CD4-positive, alpha-beta T cell (primary cell): ENCODE measurements at places on chromosomes 2 and 18.

DNA sequence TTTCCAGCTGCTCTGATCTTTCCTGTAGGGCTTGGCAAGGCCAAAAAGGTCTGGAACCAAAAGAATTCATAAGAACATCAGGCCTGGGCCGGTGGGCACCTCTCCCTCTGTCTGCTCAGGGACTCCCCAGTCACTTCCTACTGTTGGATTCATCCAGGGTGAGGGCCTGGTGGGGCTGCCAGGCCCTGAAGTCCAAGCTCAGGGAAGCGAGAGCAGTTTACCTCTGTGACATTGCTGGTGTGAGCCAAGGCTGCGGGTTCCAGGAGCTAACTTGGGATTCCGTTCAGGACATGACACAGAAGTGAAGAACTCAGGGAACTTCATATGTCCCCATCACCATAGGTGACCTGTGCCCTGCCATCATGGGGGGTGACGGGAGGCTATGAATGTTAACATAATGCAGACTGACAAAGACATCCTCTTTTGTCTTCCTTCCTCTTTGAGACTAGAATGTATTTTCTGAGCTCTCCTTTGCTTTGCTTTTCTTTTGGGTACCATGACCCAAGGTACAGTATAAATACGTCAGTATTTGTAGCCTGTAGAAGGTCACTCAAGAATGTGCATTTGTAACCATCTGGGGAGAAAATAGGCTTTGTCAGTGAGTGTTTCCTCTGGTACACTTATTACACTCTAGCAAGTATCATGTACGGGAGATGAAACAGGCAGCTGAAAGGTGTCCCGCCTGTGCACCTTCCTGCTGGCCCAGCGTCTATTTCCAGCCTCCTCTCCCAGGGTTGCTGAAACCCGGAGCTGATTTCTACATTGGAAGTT is 130.5 kb upstream of the SLC1A4 start:
- no peak overlapping the region for H3K27ac ChIP-seq
- H3K4me1 ChIP-seq, result peaks cover 14% of the 10 kb centered on the region
- peaks cover 16% of the 10 kb centered on the region for H3K27me3 ChIP-seq
- DNase-seq, result no peak
- no peaks in the 10 kb centered on the region for H3K36me3 ChIP-seq

GRCh38 chr2:232418466-232419244 is 12.0 kb downstream of the ALPG start:
- peaks cover 52% of the 10 kb centered on the region for H3K27me3 ChIP-seq
- H3K27ac ChIP-seq, result no peak overlapping the region
- no peak overlapping the region for H3K4me3 ChIP-seq
- H3K4me1 ChIP-seq, result peaks cover 23% of the 10 kb centered on the region
- no peak for DNase-seq
- no peaks in the 10 kb centered on the region for H3K36me3 ChIP-seq

- no peak for DNase-seq
- H3K27ac ChIP-seq, result no peak overlapping the region
- H3K4me1 ChIP-seq, result no peaks in the 10 kb centered on the region
- no peak overlapping the region for H3K4me3 ChIP-seq
- H3K36me3 ChIP-seq, result no peaks in the 10 kb centered on the region
Observed at GRCh38 chr2:100206731-100207255, 64.4 kb upstream of the AFF3 start.

DNA sequence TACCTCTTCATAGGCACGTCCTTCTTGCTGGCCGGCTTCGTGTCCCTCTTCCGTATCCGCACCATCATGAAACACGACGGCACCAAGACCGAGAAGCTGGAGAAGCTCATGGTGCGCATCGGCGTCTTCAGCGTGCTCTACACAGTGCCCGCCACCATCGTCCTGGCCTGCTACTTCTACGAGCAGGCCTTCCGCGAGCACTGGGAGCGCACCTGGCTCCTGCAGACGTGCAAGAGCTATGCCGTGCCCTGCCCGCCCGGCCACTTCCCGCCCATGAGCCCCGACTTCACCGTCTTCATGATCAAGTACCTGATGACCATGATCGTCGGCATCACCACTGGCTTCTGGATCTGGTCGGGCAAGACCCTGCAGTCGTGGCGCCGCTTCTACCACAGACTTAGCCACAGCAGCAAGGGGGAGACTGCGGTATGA is 2.3 kb downstream of the FZD7 start:
- no peak for DNase-seq
- H3K27ac ChIP-seq, result no peak overlapping the region
- H3K4me1 ChIP-seq, result peaks cover 31% of the 10 kb centered on the region
- no peaks in the 10 kb centered on the region for H3K36me3 ChIP-seq
- no peak overlapping the region for H3K4me3 ChIP-seq
- peaks cover 48% of the 10 kb centered on the region for H3K27me3 ChIP-seq

- no peak overlapping the region for H3K27ac ChIP-seq
- no peak overlapping the region for H3K4me3 ChIP-seq
- no peaks in the 10 kb centered on the region for H3K36me3 ChIP-seq
- H3K4me1 ChIP-seq, result no peaks in the 10 kb centered on the region
- no peak for DNase-seq
Observed at GRCh38 chr2:128306931-128307460, 11.7 kb downstream of the HS6ST1 start.

- no peaks in the 10 kb centered on the region for H3K27me3 ChIP-seq
- DNase-seq, result no peak
- H3K4me1 ChIP-seq, result no peaks in the 10 kb centered on the region
- no peak overlapping the region for H3K4me3 ChIP-seq
Observed at GRCh38 chr2:88841224-88841929, 149.9 kb downstream of the RPIA start.

DNA sequence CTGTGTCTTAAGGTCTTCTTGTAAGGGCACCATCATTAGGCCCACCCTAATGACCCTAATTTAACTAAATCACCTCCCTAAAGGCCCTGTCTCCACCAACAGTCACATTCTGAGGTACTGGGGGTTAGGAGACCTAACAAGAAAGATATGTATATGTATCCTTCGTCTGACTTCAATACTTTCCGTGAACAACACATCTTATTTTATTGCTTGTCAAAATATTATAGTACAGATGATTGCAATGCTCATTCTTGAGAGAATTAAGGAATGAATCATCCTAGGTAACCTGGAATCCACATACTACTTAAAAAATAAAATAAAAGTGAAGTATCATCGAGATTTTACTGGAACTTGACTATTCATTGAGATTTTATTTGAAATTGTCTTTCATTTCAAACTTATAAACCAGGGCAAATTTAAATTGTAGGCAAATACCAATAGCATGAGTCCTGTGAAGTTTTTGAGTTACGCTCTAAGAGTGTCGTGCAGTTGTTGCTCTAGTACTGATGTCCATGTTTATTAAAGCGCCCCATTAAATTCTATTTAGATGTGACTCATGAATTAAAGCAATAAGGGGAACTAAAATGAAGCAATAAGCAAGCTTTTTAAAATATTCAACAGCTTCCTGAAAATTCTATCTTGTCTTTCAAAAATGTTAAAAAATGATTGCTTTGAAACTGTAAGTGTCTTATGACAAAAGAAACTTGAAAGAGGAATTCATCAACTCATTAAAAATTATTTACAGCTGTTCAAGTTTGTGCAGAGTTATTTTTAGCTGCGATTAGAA is 40.0 kb downstream of the CCDC102B start:
- H3K4me3 ChIP-seq, result no peak overlapping the region
- no peaks in the 10 kb centered on the region for H3K27me3 ChIP-seq
- H3K27ac ChIP-seq, result no peak overlapping the region
- no peaks in the 10 kb centered on the region for H3K4me1 ChIP-seq

DNA sequence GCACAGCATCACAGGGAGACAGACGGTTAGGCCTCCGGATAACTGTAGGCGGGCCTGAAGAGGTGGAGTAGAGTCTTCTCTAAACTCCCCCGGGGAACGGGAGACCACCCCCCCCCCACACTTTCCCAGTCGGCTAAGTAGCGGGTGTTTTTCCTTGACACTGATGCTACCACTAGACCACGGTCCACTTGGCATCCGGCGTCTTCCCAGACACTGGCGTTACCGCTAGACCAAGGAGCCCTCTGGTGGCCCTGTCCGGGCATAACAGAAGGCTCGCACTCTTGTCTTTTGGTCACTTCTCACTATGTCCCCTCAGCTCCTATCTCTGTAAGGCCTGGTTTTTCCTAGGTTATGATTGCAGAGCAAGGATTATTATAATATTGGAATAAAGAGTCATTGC is 25.7 kb upstream of the NCL start:
- no peaks in the 10 kb centered on the region for H3K36me3 ChIP-seq
- no peaks in the 10 kb centered on the region for H3K4me1 ChIP-seq
- DNase-seq, result no peak
- H3K4me3 ChIP-seq, result no peak overlapping the region
- H3K27ac ChIP-seq, result no peak overlapping the region

DNA sequence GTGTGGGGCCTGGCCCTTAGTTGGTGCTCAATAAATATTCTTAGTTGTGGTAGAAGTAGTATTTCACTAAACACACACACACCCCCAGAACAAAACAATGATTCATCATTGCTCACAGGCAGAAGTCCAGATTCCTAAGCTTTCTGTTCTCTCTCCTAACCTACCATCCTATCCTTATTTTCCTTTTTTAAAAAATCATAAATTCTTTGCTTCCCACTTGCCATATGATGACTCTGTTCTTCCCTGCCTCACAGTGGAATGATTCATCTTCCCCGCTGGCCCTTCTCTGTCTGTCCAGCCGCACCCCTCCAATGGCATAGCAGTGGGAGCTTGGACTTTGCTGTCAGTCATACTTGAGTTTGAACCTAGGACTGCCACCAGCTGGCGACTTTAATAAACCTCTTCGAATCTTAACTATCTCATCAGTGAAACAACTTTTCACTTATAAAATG is 5.2 kb downstream of the EML6 start:
- H3K4me1 ChIP-seq, result peaks cover 15% of the 10 kb centered on the region
- no peaks in the 10 kb centered on the region for H3K36me3 ChIP-seq
- peaks cover 21% of the 10 kb centered on the region for H3K27me3 ChIP-seq
- no peak for DNase-seq
- H3K4me3 ChIP-seq, result no peak overlapping the region
- H3K27ac ChIP-seq, result no peak overlapping the region

DNA sequence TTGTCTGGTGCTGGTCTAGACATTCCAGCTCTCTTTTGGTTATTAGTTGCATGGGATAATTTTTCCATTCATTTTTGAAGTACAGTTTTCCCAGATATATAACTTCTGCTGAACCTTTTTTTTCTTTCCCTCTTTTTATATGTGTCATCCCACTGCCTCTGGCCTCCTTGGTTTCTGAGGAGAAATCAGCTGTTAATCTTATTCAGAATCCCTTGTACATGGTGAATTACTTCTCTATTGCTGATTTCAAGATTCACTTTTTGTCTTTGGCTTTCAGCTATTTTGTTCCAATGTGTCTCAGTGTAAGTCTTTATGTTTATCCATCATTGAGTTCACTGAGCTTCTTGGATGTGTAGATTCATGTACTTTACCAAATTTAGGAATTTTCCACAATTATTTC is 99.7 kb downstream of the ARHGEF4 start:
- no peaks in the 10 kb centered on the region for H3K4me1 ChIP-seq
- DNase-seq, result no peak
- H3K36me3 ChIP-seq, result no peaks in the 10 kb centered on the region
- no peak overlapping the region for H3K27ac ChIP-seq

GRCh38 chr2:86621280-86621943 is 2.3 kb downstream of the RNF103 start:
- H3K4me1 ChIP-seq, result peaks cover 12% of the 10 kb centered on the region
- DNase-seq, result no peak
- H3K27me3 ChIP-seq, result no peaks in the 10 kb centered on the region
- peak overlapping the region; percentile 61 for H3K4me3 ChIP-seq
- no peak overlapping the region for H3K27ac ChIP-seq
- H3K36me3 ChIP-seq, result peaks cover 34% of the 10 kb centered on the region

- no peaks in the 10 kb centered on the region for H3K27me3 ChIP-seq
- peak; percentile 49 for DNase-seq
- peaks cover 73% of the 10 kb centered on the region for H3K4me1 ChIP-seq
Observed at GRCh38 chr2:239293775-239294430, 106.9 kb downstream of the HDAC4 start.

DNA sequence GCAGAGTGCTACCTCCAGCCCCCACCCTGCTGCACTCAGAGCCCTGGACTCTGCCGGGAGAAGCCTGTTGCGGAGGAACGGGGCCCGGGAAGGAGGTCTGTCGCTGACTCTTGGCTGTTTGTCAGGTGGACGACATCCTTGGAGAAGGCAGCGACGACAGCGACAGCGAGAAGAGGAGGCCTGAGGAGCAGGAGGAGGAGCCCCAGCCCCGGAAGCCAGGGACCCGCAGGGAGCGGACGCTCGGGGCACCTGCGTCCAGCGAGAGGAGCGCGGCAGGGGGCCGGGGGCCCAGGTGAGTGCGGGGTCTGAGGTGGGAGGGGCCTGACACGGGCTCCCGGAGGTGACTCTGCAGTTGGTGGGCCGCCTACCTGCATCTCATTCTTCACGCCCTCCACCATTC is 56.6 kb downstream of the CTDP1 start:
- no peak for DNase-seq
- no peak overlapping the region for H3K4me3 ChIP-seq
- peaks cover 87% of the 10 kb centered on the region for H3K36me3 ChIP-seq
- H3K27me3 ChIP-seq, result no peaks in the 10 kb centered on the region
- H3K27ac ChIP-seq, result no peak overlapping the region

DNA sequence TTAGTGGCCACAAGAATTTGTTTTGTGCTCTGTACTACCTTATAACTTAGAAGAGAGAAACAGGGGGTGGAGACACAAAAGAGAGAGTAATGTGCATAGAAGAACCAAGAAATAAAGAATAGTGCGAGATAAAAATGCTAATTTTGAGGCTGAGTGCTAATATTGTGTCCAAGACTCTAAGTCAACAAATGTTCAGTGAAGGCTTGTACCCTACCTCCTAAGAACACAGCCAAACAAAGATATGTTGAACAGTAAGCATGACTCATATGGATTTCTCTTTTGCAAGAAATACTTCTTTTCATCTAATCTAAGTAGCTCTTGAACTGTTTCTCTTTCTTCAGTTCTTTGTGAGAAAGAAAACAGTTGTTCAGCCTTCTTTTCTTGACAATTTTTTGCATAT is 45.2 kb downstream of the GAREM1 start:
- H3K4me3 ChIP-seq, result no peak overlapping the region
- H3K27ac ChIP-seq, result no peak overlapping the region
- H3K27me3 ChIP-seq, result no peaks in the 10 kb centered on the region
- H3K36me3 ChIP-seq, result no peaks in the 10 kb centered on the region

- no peaks in the 10 kb centered on the region for H3K27me3 ChIP-seq
- H3K4me3 ChIP-seq, result no peak overlapping the region
- no peak for DNase-seq
- H3K36me3 ChIP-seq, result no peaks in the 10 kb centered on the region
Observed at GRCh38 chr2:85277416-85278158, 50.2 kb downstream of the TGOLN2 start.

DNA sequence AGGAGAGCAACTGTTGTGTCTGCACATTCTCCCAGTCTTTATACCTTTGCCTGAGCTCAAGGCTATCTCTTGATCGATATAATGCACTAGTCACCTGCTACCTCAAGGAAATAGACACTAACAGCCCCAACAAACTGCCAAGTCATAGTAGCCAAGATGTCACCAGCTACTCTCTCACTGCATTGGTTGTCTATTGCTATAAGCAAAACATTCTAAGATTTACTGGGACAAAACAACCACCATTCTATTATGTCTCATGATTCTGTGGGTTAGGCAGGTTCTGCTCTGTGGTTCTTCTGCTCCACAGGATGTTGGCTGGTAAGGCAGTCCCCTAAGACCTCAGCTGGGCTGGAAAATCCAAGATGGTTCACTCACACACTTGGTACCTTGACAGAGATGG is 28.5 kb upstream of the MLPH start:
- DNase-seq, result no peak
- H3K4me1 ChIP-seq, result no peaks in the 10 kb centered on the region
- no peak overlapping the region for H3K27ac ChIP-seq
- H3K27me3 ChIP-seq, result no peaks in the 10 kb centered on the region
- no peak overlapping the region for H3K4me3 ChIP-seq

GRCh38 chr2:2681711-2682251 is 350.7 kb upstream of the MYT1L start:
- no peak overlapping the region for H3K4me3 ChIP-seq
- H3K27ac ChIP-seq, result no peak overlapping the region
- peaks cover 18% of the 10 kb centered on the region for H3K4me1 ChIP-seq
- DNase-seq, result no peak
- no peaks in the 10 kb centered on the region for H3K36me3 ChIP-seq
- H3K27me3 ChIP-seq, result peaks cover 4% of the 10 kb centered on the region
